Right hindlimb (tissue), 1 donor: ENCODE measurements at places on chromosomes 2 and 18.

GRCh38 chr2:65974067-65974723 lies 460.7 kb upstream of the MEIS1 start:
- no peak for DNase-seq

GRCh38 chr18:71485611-71486010 lies 1058.5 kb downstream of the CBLN2 start:
- no peak for DNase-seq

DNA sequence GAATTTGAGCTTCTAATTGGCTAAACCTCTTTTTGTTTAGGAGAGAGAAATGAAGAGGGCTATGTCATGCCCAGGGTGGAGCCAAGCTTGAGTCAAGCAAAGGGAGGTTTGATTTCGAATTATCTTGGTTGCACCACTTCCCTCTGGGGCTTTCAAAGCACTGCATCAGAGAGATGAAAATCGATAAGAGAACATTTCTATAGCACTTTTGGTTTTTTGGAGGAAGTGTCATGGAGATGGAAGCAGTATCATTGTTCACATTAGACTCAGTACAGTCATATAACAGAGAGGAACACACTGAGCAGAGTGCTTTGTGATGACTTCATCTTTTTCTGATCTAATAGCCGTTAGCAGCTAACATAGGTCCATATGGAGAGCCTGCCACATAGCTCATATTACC lies 120.3 kb upstream of the UXS1 start:
- no peak for DNase-seq

DNA sequence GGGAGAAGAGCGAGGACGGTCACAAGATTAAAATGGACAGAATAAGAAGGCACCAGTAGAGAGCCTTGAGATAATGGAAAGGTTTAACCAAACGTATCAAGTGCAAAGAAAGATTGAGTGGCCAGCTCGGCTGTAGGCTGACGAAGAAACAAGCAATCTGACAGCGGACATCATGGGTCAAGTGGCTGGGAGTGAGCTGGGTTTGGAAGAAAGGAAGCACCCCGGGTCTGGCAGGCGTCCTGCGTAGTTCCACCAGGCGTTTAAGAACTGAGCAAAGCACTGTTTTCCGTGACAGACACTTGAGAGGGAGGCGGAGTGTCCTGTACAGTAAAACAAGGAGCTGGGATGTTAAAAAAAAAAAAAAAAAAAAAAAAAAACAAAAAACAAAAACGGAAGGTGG lies 27.1 kb downstream of the DAPL1 start:
- no peak for DNase-seq

DNA sequence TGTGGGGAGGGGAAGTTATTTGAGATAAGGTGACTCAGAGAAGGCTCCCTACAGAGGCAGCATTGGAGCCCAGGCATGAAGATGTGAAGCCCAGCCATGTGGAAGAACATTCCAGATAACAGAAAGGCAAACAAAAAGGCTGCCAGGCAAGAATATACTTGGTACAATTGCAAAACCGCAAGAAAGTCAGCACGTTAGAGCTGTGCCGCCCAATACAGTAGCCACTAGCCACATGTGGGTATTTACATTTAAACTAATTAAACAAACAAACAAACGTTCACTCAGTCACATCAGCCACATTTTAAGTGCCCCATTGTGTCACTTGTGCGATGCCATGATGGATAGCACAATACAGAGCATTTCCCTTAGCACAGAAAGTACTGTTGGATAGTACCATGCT lies 179.6 kb downstream of the SATB2 start:
- no peak for DNase-seq

DNA sequence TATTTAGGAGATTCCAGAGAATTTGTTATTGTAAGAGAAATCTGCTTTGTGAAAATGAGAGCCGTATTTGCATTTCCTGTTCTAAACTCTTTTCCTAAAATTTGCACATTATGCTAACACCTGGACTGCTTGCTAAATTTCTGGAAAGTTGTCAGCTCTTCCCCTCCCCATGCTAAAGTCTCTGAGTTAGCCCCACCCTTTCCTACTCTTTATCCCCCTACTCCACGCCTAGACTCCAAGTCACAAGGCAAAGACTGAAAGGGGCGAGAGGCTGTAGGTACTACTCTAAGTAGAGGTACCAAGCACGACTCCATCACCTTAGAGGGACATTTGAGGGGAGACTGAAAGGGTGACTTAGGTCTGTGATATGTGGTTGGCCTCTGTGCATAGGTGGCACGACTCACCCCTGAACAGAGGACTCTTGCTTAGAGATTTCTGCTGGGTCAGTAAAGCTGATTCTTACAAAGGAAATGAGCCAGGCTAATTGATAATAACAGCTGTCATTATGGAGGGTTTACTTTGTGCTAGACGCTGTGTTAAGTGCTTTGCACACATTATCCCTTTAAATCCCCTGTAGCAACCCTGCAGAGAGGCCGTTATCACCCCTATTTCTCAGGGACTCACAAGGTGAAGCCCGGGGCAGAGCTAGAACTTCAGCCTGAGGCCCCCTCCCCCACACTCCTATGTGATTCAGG lies 373.5 kb downstream of the EN1 start:
- no peak for DNase-seq

DNA sequence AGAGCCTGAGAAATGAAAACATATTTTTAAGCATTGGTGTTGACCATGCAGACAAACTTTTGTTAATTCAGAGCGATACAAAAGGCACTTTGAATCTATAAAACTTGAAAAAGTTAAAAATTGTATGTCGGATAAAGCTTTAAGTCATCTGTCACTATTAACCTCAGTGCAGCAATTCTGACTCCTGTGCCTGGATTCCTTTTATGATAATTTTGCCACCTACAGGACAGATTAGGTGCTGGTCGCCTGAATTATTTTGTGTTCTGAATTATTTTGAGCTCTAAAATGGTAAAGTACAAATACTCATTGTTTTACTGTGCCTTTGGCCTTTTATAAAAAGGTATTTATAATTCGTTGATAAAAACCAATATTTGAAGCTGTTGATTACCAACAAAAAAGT lies 19.4 kb upstream of the RNF138 start:
- DNase-seq = no peak

DNA sequence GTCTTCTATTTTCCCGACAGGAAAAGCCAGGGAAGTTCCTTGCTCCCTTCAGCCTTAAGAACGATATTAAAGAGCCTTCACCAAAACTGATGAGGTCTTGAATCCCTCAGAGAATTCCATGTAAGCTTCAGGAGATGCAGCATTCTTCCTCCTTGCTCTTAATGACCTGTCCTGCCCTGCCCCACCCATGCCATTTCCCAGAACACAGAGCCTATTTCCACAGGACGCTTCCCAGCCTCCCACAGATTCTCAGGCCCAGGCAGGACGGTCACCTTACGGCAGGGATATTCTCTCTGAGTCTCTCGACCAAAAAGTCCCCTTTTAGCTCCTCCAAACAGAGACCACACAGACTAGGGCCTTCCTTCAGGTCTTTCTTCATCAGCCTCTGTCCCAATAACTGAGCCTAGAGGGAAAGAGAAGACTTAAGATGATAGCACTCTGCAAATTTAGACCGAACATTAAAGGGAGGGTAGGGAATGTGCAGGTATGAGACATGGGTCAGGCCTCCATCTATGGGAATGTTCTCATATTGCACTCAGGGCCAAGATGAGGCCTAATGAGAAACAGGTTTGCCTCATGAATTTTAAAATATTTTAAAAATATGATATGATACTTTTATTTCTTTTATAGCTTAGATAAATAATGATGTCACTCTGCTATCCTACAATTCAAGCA lies 62.1 kb downstream of the COBLL1 start:
- DNase-seq = no peak

DNA sequence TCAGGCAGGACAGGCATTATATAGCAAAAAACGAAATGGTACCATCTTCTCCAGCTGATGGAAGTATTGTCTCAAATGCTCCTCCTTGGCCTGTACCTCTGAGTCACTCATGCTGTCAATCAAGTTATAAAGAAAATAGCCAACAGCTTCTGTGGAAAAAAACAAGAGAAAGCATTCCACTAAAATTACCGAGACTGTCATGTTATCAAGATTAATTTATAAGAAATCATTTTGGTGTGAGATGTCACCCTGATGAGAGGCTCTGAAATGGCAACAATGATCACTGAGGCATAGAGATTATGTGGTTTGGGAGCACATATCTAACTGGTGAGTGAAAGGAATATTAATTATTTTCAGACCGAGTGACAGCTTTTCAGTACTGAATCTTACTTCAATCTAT lies 47.4 kb downstream of the LRPPRC start:
- DNase-seq = no peak

GRCh38 chr2:128667391-128667790 lies 348.7 kb upstream of the HS6ST1 start:
- DNase-seq = no peak

- DNase-seq = no peak
These were observed 213.4 kb downstream of the STK39 start for GRCh38 chr2:168033966-168034365.
